T-helper 1 cell treated with Interleukin-12 subunit alpha and Interleukin-12 subunit beta and Interleukin-4 antibody, amounts not matched to agents 30 ng/mL and 1 ng/mL, for 36 hours (primary cell): ENCODE measurements at places on chromosomes 5 and 9. TPM values are rescaled to one million over a fixed set of nuclear protein-coding genes. Genes with fewer than 3 reads are reported as not detected.

The IL33 gene
- total RNA-seq = not detected in 2 replicates

The ZNF608 gene
- 0.29 and 0.32 TPM in 2 replicates for total RNA-seq

The SLC6A18 gene
- not detected in 2 replicates for total RNA-seq

The F2RL1 gene
- total RNA-seq = 0.71 and 0.76 TPM in 2 replicates

The ARSI gene
- total RNA-seq = not detected in 2 replicates

The TRIO gene
- total RNA-seq = 9.6 and 12.9 TPM in 2 replicates

The GAPT gene
- total RNA-seq = not detected in 2 replicates

The RETREG1 gene
- total RNA-seq = 32.1 and 39.9 TPM in 2 replicates

The FOXD4L5 gene
- total RNA-seq = 0.15 and 0.32 TPM in 2 replicates

The NR5A1 gene
- total RNA-seq = not detected in 2 replicates

The IL6ST gene
- 95.2 and 99.6 TPM in 2 replicates for total RNA-seq

The DIPK1B gene
- total RNA-seq = 0.29 and 0.37 TPM in 2 replicates

The FRRS1L gene
- not detected in 2 replicates for total RNA-seq

The TLE1 gene
- 0.29 and 0.47 TPM in 2 replicates for total RNA-seq

The SPINK4 gene
- not detected in 2 replicates for total RNA-seq

The TYRP1 gene
- not detected in 2 replicates for total RNA-seq

The ENC1 gene
- 1.6 and 1.7 TPM in 2 replicates for total RNA-seq

The SPINK7 gene
- not detected in 2 replicates for total RNA-seq

The THBS4 gene
- 0.73 and 1.1 TPM in 2 replicates for total RNA-seq

The SH3TC2 gene
- not detected in 2 replicates for total RNA-seq

The SLC36A3 gene
- not detected in 2 replicates for total RNA-seq

The OTP gene
- total RNA-seq = not detected in 2 replicates

The UBE2QL1 gene
- 0.39 and 0.41 TPM in 2 replicates for total RNA-seq

The CXXC5 gene
- 0.85 and 1.5 TPM in 2 replicates for total RNA-seq

The TMEM174 gene
- not detected in 2 replicates for total RNA-seq

The INSL4 gene
- not detected in 2 replicates for total RNA-seq

The PCSK5 gene
- total RNA-seq = 7.1 and 7.6 TPM in 2 replicates

The RGS7BP gene
- not detected in 2 replicates for total RNA-seq

The SPACA9 gene
- 1.1 and 1.5 TPM in 2 replicates for total RNA-seq

The SLC27A6 gene
- not detected in 2 replicates for total RNA-seq

The ZNF454 gene
- not detected in 2 replicates for total RNA-seq

The AQP7 gene
- total RNA-seq = 0.27 and 0.54 TPM in 2 replicates

The ZNF354C gene
- 4.4 and 4.7 TPM in 2 replicates for total RNA-seq

The ADAMTS6 gene
- 0.88 and 1.1 TPM in 2 replicates for total RNA-seq

The GABRA1 gene
- not detected in 2 replicates for total RNA-seq

The CYFIP2 gene
- 371 and 392 TPM in 2 replicates for total RNA-seq

The ADGRD2 gene
- total RNA-seq = not detected in 2 replicates

The C5orf58 gene
- not detected in 2 replicates for total RNA-seq

The PLAC8L1 gene
- total RNA-seq = 0.96 TPM in 1 of 2 replicates, not detected in the other

The TAF11L13 gene
- total RNA-seq = not detected in 2 replicates

The PDZD2 gene
- total RNA-seq = not detected in 2 replicates

The GCNT4 gene
- total RNA-seq = 2.2 and 2.4 TPM in 2 replicates

The CCL21 gene
- total RNA-seq = not detected in 2 replicates

The NPR3 gene
- total RNA-seq = not detected in 2 replicates

The UBAC1 gene
- total RNA-seq = 33.4 and 35.9 TPM in 2 replicates

The FNIP1 gene
- 29.7 and 30.1 TPM in 2 replicates for total RNA-seq

The LVRN gene
- total RNA-seq = 0.07 TPM in 1 of 2 replicates, not detected in the other
